NCI-H1694 treated with DMSO at 0.1 percent for 48 hours (cell line): ENCODE measurements at places on chromosomes 12 and 14.

DNA sequence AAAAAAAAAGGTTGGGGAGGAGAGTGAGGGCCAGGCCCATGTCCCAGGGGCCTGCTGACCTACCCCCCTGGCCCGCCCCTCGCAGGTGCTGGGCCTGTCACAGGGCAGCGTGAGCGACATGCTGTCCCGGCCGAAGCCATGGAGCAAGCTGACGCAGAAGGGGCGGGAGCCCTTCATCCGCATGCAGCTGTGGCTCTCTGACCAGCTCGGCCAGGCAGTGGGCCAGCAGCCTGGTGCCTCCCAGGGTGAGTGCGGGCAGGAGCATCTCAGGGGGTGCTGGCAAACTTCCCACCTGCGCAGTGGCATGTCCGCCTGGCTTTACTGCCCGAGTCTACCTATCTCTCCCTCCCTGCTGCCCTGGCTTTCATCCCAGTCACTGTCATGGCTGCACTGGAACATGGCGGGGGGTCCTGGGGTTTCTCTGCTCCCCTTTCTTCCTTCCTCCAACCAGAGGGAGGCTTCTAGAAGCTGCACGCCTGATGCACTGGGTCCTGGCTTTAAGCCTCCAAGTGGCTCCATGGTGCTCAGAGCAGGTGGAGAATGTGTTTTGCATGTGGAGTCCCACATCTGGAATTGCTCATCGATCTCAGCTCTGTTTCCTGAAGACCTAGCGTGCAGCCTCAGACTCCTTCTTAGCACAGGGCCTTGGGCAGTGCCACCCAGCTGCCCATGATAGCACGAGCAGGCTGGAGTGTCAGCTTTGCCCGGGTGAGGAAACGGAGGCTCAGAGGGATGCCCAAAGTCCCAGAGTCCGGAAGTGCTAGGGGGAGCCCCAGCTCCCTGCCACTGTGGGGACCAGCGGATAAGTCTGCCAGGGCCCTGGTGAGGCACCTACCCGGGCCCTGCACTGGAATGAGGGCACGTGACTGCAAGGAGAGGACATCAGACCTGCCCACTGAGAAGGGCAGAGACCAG is 46.3 kb downstream of the PHETA1 start:
- no peak for DNase-seq

GRCh38 chr14:74401504-74402241 is 24.3 kb downstream of the SYNDIG1L start:
- peak; percentile 15 for DNase-seq

DNA sequence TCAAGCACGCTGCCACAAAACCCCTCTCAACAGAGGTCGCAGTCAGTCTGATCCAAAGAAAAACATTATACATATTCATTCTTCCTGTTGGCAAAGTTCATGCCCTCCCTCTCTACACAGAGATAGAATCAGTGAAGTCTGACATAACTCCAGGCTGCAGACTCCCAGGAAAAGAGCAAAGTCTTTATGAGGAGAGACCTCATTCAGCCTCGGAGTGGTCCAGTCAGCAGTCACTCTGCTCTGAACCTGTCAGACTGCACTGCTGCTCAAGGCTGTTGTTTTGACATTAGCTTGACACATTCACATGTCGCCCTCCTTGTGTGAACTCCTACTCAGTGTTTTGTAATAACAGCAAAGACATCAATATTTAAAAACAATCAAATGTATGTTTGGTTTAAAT is 241.2 kb upstream of the G2E3 start:
- no peak for DNase-seq

DNA sequence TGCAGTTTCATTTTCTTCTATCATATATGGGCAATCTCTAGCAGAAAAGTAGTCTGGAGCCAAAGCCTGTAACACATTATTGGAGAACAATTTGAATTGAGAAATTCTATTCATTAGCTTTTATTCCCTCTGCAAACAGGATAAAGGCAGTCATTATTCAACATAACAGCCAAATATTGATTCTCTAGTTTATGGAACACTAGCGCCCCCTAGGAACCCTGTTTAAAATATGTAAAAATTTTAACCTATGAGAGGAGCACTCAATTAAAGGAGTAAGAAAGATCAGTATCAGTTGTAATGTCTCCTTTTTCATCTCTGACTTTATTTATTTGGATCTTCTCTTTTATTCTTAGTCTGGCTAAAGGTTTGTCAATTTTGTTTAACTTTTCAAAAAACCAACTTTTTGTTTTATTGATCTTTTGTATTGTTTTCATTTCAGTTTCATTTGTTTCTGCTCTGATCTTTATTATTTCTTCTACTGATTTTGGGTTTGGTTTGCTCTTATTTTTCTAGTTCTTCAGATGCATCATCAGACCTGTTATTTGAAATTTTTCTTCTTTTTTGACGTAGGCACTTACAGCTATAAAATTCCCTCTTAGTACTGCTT is 4.8 kb upstream of the LMNTD1 start:
- DNase-seq: peak; percentile 34
